ENCODE measurements at places on chromosomes 7 and 10.

DNA sequence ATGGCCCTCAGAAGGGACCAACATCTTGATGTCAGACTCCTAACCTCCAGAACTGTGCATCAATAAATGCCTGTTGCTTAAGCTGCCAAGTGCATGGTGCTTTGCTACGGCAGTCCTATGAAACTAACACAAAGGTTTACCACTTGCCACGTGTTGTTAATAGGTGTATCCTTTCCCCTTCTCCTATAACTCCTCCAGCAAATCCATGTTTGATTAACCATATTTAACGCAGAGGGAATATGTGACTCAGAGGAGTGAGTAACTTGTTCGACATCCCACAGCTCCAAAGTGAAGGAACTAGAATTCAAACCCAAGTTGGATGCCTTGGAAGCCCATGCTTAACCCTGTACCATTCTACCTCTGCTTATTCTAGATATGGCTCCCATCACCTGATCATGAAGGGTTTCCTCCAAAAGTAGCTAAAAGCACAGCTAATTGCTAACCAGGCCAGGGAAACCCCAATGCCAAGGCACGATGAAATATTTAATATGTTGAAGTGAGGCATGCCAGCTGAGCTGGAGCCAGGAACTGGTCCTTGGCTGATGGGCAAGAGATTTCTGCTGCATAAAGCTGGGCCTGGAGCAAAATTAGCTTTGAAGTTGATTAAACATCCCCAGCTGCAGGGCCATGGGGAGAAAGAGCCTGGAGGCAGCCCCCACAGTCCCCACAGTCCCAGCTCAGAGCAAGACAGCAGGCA is 131.9 kb downstream of the C10orf90 start:
- no peak for DNase-seq

- DNase-seq = no peak
Observed at GRCh38 chr7:149381245-149381644, 79.6 kb downstream of the ZNF777 start.

- no peak for DNase-seq
Observed at GRCh38 chr7:34190299-34190698, 285.0 kb downstream of the BMPER start.

DNA sequence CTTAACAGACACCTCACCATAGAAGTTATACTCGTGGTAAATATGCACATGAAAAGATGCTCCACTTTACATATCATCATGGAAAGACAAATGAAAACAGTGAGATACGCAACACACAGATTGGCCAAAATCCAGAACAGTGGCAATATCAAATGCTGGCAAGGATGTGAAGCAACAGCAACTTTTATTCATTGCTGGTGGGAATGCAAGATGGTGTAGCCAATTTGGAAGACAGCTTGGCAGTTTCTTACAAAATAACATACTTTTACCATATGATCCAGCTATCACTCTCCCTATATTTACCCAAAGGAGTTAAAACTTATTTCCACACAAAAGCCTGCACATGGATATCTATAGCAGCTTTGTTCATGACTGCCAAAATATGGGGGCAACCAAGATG is 46.4 kb downstream of the SGCE start:
- DNase-seq = no peak

GRCh38 chr7:4552985-4553384 is 129.1 kb upstream of the FOXK1 start:
- DNase-seq = no peak

DNA sequence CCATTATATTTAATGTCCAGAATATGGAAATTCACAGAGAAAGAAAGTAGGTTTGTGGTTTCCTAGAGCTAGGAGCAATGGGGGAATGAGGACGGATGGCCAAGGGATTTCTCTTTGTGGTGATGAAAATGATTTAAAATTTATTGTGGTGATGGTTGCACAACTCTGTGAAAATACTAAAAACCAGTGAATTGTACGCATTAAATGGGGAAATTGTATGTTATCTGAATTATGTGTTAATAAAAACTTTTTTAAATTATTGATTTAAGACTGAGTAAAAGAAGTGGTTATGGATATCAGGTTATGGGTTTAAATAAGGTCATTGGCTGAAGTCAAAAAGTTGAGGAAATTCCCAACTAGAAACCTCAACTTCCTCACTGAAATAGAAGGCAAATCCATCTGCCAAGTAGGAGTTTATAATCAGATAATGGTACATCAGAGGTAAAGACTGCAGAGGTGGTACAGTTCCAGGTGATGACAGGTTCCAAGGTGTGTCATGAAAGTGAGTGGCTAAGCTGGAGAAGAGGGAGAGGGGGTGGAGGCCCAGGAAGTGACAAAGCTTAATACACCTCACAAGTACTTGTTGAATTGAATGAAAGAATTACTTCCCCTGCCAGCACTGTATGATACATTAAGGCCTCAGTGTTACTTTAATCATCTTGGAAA is 68.9 kb upstream of the CCDC71L start:
- DNase-seq = no peak

DNA sequence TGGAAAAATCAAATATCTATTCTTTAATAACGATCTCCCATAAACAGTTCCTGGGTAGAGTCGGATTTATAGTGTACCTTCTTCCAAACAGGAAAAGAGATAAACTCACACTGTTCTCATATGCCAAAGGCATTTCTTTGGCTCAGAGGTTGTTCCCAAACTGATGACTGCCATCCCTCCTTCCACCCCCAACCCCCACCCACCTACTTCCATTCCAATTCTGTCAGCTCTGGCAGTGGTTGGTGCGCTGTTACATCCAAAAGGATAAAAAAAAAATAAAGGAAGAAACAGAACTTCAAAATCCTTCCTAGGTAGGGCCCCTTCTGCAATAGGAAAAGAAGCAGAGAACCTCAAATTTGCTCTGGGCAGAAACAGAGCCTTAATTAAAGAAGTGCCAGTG is 104.7 kb downstream of the DGKI start:
- no peak for DNase-seq

GRCh38 chr7:21023841-21024484 is 237.3 kb upstream of the SP8 start:
- DNase-seq = no peak

DNA sequence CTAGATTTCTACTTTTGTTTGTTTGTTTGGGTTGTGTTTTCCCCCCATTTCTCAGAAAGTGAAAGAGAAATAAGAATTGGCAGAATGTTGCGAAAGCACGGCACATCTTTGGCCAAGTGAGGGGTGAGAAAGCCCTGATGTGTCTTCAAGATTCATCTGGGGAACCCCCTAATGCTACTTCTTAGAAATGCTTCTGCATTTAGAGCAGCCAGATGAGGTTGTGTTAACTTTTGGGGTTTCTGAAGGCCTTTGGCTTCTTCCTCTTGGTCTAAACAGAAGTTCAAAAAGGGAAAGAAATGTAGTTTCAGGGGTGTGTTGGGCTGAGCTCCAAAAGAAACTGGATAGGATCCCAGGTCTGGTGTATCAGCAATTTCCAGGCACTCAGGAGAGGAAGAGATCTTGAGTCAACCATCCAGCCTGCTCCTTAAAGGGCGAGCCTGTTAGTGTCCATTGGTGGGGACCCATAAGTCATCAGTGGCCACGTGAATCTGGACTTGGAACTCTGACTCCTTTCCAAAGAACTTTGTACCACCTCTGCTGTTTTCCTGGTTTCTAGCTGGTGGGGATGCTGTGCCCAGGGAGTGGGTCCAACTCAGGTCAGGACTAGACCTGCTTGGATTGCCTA is 6.5 kb downstream of the DUSP5 start:
- no peak for DNase-seq

DNA sequence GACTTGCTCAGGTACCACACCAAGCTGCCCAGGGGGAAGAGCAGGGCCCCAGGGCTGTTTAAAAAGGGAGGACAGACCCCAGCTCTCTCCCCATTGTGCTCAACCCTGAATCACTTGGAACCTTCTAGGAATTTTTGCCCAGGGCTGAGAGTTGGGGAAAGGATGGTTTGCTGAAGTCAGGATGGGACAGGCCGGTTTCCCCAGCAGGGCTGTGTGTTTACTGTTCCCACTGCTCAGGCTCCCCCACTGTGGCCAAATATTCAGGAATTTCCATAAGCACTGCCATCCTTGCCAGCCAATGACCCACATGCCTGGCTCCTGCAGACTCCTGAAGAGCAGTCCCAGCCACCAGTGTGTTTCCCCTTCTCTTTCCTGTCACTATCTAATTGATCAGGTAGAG is 120.7 kb downstream of the WDFY4 start:
- DNase-seq = no peak

- no peak for DNase-seq
Observed at GRCh38 chr7:117673367-117673766, 193.5 kb downstream of the CFTR start.

GRCh38 chr10:29804025-29804852 is 169.5 kb upstream of the SVIL start:
- DNase-seq = no peak

- no peak for DNase-seq
Observed at GRCh38 chr7:124943472-124943871, 13.8 kb upstream of the POT1 start.

DNA sequence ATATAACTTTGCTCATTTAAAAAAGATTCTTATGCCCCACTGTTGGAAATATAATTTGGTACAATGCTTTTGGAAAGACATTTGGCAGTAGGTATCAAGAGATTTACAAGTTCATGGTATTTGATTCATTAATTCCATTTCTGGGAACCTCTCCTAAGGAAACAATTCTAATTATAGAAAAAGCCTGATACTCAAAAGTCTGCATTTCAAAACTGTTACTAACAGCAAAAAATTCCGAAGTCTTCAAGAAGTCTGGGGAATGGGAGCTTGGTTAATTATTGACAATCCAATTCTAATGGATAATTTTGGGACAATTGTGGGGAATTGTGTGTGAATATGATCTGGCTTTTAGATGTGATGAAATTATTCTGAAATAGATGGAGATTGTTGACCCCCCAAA is 59.6 kb downstream of the HDAC9 start:
- no peak for DNase-seq

DNA sequence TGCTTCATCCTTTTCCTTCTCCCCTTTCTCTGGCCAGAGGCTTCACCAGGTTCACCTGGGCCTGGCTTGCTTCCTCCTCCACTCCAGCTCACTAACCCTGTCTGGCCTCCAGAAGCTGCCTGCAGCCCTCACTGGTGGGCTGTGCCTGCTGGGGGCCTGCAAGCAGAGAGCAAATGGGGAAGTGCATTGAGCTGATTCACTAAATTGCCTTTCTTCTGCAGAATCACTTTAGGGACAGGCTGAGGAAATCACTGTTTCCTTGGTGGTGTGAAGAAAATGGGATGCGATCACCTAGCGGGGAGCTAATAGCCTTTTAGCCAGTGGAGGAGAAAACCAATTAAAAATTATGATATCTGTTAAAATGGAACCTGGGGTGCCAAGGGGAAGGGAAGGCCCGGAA is 3.0 kb downstream of the RET start:
- no peak for DNase-seq

DNA sequence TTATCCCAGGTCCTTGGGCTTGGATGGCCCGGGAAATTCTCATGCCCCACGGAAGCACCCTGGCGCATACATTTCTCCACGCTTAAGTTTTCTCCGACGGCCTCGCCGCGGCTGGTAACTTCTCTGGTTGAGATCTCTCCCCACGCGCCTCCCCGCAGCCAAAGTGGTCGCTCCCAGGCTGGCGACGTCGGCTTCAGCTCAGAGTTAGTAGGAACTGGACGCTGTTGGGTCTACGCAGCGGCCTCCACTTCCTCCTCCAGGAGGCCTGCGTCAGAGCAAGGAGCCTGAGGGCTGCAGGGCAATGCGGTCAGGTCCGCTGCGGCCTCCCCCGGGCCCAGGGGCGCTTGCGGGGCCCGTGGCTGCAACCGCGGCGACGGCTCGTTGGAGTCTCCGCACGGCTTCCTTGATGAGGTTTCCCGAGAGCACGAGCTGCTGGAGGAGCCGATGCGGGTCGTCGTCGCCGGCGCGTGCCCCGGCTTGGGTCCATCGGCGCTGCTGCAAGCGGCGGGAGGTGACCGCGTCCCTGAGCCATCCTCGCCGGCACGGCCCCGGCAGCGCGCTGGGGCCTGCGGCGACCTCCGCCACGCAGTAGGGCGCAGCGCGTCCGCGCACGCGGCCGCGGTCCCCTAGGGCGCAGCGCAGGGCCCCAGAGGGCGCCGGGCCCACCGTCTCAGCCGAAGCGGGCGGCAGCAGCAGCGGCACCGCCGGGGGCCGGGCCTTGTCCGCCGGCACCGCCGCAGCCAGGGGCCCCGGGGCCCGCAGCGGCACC is 744 bp downstream of the FRAT2 start:
- no peak for DNase-seq

GRCh38 chr10:43471935-43472720 is 35.2 kb downstream of the ZNF487 start:
- no peak for DNase-seq

DNA sequence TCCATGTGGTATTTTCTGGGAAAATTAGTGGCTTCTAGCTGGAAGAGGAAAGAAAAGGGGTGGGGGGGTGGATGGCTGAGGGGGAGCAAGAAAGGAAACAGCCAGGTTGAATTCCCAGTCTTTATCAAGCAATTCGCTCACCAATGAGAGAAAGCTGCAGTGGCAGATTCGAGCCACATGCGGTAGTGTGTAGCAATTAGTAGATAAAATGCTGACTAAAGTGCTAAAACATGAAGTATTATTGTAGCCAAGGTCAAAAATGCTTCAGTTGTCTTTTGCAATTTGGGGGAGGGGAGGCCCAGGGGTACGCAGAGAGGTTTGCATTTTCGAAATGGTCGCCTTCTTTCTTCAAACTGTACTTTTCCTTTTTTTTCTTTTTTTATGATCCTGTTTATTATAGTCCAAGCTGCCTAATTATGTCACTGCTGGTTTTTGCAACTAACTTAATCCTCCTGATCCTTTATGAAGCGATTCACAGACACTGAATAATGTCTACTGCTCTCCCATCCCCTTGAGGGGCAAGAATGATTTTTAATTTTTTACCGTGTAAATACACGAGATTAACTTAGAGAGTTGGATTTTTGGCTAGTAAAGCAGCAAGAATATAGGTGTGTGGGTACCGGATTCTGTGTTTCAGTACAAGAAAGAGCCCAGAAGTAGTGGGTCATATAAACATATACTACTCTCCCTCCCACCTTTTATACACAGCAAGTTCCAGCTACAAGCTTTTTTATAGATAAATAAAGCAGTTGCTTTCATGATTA is 3.6 kb upstream of the ARID5B start:
- no peak for DNase-seq

DNA sequence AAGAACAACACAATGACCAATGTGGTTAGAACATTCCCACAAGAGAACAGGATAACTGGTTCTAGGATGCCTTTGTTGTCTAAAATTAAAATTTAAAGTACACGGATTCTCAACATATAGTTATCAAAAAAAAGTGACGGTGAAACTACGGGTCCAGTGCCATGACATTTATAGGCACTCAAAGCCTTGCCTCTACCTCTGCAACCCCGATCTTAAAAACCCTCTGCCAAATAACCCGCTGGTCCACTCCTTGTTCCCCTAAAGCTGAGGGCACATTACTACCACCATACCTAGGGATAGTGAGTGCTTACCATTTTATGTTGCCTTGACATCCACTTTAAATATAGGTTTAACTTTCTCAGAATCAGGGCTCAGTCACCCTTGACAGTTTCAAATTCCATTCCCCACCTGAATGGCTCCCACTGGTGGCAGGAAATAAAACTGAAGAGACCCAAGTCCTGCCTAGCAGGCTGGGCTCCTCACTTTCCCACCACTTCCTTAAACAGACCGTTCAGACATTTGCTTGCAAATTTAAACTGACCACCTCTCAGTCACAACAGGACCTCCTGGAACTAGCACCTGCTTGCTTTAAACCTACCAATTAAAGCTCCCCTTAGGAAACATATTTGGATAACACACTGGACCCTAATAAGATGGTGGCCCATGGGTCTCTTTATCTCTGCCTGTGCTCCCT is 169.9 kb upstream of the ASAH2 start:
- no peak for DNase-seq
